Bronchial epithelial cell (primary cell): ENCODE measurements at places on chromosomes 6 and 20.

- DNase-seq = no peak
These were observed 98.9 kb downstream of the HDGFL1 start for GRCh38 chr6:22668307-22668706.

DNA sequence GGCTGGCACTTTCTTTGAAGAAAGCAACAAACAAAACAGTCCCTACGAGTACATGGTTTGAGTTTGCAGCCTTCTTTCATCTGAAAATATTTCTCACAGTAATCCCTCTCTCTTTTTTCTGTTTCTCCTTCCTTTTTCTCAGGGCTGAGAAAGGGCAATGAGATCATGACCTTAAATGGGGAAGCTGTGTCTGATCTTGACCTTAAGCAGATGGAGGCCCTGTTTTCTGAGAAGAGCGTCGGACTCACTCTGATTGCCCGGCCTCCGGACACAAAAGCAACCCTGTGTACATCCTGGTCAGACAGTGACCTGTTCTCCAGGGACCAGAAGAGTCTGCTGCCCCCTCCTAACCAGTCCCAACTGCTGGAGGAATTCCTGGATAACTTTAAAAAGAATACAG is 80.7 kb upstream of the CLDN20 start:
- DNase-seq = no peak

GRCh38 chr20:7505152-7505834 is 435.0 kb downstream of the HAO1 start:
- DNase-seq = no peak

- peak; percentile 23 for DNase-seq
These were observed 1.1 kb downstream of the PTPRK start for GRCh38 chr6:128519132-128519930.

GRCh38 chr6:38773338-38773737 is 58.2 kb downstream of the DNAH8 start:
- DNase-seq = peak; percentile 58

DNA sequence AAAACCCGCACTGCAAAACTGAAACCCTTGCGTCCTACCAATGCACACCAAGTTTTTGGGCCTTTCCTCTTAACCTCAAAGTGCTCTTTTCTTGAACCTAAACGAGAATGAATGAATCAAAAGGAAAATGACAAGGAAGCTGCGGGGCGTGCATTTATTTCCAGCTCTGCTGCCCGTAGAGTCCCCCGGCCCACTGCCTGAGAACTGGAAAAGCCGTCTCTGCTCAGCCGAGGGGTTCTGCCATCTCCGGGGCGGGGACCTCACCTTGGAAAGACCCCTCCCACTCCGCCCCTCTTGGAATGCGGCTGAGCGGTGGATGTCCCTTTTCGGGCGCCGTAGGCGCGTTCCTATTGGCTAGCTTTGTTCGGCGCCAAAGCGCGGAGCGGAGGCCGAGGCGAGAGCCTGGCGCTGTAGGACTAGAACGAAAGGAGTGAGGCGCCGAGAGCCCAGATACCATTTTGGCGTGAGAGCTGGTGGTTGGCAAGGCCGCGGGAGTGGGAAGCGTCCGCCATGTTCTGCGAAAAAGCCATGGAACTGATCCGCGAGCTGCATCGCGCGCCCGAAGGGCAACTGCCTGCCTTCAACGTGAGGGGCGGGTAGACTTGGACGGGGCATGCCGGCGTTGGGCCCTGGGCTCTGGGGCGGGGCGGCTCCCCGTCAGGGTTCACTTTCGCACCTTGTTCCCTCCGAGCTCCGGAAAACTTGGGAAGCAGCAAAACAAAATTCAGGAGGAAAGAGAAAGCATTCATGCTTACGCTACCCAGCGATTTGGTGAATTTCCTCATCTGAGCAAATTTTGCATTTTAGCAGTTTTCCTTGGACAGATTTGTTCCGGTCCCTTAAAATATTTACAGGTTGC is at the start of gene GINS1:
TSS of gene GINS1 (plus strand) at position 363 of the 859 bp plus-strand sequence. CDS start at position 511, 148 bp downstream.
- DNase-seq = peak; percentile 80

GRCh38 chr20:51494241-51495110 is 48.0 kb downstream of the NFATC2 start:
- no peak for DNase-seq

GRCh38 chr6:16781348-16782169 is 20.3 kb upstream of the ATXN1 start:
- peak; percentile 72 for DNase-seq

GRCh38 chr20:24934101-24934661 is 14.9 kb upstream of the CST7 start:
- no peak for DNase-seq

DNA sequence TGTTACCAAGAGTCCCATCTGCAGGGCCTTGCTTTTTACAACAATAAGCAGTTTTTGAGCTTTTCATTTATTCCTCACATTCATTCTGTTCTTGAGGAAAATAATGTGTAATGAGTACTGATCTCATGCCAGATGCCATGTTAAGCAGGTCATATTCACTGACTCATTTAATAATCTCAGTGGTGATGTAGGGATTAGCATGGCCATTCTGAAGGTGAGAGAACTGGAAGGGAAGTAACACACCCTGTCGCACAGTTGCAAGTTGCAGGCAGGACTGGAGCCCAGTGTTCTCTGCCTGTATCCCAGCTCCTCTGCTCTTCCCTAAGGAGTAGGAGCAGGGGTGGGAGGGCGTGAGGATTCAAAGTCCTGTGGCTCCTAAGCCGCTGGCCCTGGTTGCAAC is 5.6 kb downstream of the PCIF1 start:
- peak; percentile 20 for DNase-seq

DNA sequence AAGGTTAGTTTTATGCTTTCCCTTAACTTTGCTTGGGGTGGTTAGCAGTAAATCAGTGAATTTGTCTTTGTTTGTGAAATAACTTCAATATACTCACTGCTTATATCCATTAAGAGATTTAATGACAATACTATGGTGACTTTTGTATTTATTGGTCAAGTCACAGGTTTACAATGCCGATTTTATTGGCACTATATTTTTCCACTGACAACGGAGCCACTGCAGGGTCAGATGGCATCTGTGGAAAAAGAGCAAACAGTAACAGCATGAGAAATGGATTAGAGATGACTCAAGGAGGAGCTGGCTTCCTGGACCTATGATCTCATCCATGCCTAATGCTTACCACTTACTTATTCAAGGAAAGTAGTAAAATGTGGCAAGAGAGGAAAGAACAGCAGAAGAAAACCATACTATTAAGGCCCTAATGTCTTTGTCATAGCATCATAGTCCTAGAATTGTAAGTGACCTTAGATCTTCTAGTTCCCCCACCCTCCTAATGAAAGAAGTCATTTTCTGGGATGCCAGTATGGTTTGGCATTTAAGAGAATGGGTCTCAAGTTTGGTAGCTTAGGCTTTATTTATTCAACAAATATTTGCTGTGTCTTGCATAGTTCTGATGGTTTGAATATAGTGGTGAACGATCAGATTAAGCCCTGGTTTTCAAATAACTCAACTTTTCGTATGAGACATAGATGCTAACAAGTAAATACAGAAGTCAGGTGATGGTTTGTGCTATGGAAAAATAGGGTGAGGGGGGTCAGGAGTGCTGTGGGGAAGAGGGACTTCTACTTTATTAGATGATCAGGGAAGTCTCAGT is 18.5 kb downstream of the RNF144B start:
- peak; percentile 94 for DNase-seq
